CD4-positive, alpha-beta T cell treated with Interferon gamma for 1 hour (primary cell): ENCODE measurements at places on chromosomes 7 and 10.

DNA sequence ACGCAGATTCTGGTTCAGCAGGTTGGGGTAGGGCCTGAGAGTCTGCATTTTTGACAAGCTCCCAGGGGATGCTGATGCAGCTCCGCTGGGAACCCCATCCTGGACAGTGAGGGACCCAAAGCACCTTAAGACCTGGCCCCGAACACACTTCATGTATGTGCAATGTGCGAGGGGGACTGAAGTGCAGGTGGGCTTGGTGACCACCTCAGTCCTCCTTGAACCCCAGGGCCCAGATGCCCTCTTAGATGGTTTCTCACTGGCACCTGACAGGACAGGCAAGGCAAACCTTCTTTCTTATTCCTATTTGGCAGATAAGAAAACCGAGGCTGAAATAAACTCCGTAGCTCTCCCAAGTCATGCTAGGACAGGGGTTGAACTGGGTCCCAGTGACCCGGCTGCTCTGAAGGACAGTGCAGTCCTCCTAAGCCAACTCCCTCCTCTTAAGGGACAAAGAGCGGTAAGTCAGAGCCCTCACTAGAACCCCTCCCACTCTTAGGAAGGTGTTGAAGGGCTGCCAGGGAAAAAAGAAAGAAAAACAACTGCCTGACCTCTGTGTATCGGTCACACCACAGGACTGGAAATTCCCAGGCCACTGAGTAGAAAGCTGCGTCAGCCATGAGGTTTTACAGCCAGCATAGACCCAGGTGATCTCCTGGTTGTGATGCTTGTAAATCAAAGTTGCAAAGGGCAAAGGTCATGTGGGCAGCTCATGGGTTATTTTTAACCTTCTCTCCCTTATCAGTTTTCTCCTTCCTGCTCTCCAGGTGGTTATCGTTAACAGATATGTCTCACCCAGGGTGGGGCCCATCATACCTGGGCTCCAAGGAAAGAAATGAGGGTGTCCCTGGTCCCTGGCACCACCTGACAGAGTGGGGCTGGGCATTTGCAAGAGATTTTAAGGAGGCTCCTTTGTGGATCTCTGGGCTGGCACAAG, 90.9 kb upstream of the SMNDC1 start:
- DNase-seq = no peak

GRCh38 chr10:103685880-103686669, 169.3 kb downstream of the SH3PXD2A start:
- DNase-seq = peak; percentile 61

- no peak for DNase-seq
Measured at GRCh38 chr10:12549297-12549696, 199.9 kb downstream of the CAMK1D start.

DNA sequence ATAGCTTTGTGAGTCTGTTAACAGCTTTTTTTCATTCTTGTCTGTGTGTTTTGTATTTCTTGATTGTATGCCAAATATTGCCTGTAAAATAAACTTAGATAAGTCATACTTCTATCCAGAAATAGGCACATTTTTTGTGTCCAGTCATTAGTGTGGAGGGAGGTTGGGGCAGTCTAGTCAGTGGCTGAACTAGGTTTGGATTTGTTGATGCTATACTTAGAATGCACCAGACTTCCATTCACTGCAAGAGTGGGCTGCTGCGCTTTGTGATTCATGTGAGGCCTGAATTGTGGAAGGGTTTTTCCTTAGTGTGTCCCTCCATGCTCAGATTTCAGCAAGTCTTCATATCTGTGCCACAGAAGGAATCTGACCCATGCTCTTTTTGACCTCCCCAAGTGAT, 50.0 kb downstream of the TRUB1 start:
- no peak for DNase-seq

DNA sequence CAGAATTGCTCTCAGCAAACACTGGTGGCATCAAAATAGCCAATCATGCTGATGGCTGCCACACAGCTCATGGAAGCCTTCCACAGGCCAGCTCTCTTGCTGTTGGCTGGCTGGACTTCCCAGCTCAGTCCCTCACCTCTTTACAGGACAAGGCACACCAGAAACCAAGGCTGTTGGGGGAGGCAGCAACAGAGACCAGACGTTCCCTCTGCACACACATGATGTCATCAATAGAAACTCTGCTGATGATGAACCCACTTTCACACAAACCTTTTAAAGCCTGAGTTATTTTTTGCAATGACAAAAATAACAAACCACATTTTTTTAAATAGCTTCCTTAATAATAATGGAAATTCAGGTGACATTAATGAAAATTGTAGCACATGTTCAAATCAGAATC, 300.9 kb upstream of the C7orf33 start:
- DNase-seq = no peak

DNA sequence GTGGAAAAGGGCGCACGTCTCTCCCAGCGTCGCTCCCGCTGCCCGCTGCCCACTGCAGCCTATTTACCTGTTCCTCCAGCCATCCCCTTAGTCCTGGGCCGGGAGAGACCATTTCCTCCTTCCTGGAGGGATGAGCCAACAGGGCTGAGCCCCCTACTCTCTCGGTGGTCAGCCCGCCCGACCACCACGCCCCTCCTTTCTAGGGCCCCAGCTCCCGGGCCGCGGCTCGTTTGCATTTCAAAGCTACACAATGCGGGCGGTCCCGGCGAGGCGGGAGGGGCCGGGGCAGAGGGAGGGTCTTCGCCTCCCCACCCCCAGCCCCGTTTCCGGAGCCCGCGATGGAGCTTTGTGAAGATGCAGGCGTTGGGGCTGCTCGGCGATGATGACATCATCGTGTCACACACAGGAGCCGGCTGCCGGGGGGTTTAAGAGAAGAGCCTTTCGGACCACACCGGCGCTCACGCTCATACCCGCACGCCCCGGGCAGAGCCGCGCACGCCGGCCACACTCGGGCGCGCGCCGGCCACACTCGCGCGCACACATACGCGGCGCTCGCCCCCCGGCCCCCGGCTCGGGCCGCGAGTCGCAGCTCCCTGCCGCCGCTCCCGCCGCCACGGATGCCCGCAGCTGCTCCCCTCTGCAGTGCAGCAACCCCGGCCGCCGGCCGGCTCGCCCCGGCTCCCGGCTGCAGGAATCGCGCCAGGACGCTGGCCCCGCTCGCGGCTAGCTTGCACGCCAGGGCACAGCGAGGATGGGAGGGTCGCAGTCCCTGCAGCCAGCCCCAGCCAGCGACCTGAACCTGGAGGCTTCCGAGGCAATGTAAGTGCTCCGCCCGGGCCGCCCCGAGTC, 107.7 kb upstream of the BTBD16 start:
- no peak for DNase-seq

GRCh38 chr10:37710831-37711616, 146.4 kb downstream of the ZNF248 start:
- DNase-seq = no peak

- DNase-seq = no peak
Measured at GRCh38 chr7:148543-148931, 43.8 kb upstream of the FAM20C start.

- no peak for DNase-seq
Measured at GRCh38 chr10:117186832-117187615, 10.3 kb upstream of the KCNK18 start.

DNA sequence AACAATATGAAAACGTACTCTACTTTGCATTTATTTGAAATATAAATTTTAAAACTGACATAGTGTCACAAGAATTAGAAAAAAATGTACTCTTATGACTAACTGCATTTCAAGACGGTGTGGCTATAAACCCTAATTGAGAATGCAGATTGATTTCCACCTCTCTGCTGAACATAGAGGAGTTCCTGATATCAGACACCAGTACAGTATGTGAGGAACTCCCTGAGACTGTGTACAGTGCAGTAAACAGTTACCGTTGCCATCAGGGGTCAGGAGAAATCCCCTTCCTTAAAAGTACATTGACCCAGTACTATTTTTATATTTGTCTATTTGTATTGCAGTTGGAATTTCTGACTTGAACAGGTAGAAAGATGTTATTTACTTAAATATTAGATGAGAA, 61.8 kb upstream of the DKK1 start:
- DNase-seq = no peak

DNA sequence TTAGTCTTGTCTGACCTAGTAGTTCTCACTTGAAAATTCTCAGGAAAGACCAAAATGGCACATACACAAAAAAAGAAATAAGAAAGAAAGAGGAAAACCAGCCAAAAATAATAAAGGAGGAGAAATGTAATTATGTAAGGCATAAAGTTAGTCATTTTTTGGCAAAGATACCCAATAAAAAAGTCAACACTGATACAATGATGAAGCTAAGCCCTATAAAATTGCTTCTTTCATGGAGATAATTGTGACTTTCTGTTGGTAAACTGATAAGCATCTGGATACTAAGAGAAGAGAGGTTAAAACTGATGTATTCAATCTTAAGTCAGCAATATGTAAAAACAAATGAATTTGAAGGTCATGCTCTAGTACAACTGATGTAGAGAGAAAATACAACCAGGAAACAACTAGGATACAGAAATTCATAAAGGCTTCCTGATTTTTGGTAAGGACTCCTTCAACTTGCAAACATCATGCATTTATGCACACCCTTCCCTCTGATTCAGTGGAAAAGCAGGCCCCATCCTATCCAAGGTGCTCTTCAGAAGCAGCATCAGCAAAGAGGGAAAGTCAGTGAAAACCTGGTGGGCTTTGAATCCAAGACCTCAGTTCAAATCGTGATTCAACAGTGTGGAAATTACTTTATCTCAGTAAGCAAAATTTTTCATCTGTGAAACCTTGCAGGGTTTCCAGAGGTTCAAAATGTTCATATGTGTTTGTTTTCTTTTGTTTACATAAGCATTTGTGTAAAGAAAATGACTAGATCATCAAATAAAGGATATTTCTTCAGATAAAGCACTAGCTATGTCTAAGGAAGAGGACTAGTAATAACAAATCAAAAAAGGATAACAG, 32.6 kb downstream of the IMMP2L start:
- no peak for DNase-seq

DNA sequence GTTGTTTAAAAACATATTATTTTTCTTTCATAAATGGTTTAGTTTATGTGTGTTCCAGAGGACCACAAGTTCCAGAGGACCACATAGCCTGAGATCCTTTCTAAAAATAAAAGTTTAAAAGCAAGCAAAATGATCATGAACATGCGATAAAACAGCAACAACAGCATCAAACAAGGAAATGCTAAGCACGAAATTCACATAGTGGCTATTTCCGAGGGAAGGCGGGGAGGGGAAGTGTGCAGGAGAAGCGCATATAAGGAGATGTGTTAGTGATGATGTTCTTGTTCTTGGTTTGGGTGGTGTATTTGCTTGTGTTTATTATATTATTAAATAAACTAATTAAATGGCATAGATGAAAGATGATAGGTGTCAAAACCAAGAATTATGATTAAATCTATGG, 1.2 kb downstream of the TBATA start:
- no peak for DNase-seq

GRCh38 chr10:1602037-1602484, 135.3 kb downstream of the ADARB2 start:
- DNase-seq = no peak
